ENCODE measurements at places on chromosomes 4 and X.

GRCh38 chrX:107804427-107804826 lies 21.2 kb upstream of the MID2 start:
- no peak for DNase-seq

- DNase-seq, result peak; percentile 78
Observed at GRCh38 chr4:24858026-24858425, 54.8 kb downstream of the CCDC149 start.

DNA sequence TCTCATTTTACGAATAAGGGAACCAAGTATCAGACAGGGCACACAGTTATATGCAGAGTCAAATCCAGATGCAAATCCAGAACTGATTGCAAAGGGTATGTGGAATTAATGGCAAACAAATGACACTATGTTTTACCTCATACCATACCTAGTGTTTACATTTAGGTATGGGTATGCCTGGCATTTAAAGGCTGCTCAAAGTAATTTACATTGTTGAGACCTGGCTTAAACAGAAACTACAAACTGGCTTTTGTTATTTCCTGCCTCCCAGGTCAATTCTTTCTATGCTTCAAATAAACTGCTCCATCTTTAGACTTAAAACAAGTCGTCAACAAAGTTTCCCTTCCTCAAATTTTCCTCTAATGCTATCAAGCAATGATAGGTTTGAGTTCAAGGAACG lies 33.7 kb downstream of the ANKRD17 start:
- no peak for DNase-seq

DNA sequence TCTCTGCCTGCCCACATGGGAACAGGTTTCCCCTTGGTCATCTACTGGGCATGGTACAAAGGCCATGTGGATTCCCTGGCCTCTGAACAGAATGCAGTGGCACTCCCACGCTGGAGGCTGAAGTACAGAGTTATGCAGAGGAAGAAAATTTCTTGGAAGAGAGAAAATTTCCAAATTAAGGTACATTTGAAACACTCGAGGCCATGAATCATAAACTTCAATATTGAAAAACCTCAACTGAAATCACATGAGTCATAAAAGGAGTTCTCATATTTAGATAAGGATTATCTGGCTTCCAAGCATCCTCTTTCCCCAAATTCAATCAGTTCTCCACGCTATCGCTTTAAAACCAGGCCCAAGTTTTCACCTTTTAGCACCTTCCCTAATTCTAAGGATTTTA lies 28.1 kb upstream of the TXK start:
- DNase-seq, result peak; percentile 35

GRCh38 chr4:16641971-16642370 lies 256.5 kb downstream of the LDB2 start:
- DNase-seq, result peak; percentile 78

DNA sequence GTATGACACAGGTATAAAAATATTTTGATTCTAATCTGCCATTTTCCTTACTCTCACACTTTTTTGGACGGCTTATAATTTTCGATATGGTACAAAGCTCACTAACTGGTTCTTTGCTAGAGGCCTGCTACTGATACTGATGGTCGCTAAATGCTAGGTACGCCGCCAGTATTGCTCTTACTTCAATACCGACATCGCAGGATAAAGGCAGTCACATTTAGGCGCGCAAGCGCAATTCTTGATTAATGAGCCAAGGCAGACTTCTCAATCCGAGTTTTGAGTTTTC lies 557 bp upstream of the USP38 start:
- DNase-seq, result no peak

DNA sequence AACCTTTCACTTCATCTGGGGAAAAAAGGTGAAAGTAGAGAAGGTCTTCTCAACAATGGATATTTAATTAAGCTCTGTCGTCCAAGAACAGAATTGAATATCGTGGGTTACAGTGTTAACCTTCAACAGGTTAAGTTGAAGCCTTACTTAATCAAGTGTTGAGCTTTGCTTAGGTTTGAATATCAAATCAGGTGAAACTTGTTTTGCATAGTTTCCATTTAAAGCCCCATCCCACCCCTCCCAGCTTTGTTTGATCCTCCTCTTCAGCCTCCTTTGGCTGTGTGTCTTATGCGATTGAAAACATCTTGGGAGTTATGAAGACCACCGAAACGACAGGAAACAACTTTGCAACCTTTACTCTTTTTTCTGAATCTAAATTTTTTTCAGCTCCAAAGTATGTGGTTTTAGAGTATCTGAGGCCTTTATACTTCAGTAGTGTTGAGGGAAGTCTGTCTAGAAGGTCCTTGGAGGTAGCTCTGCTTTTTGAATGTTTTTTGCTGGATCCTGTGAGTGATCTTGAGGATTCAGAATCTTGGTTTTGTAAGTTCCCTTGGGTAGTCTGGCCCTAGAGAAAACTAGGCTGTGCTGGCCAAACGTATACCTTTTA lies 39.1 kb downstream of the MCUB start:
- DNase-seq, result no peak

- peak; percentile 57 for DNase-seq
Observed at GRCh38 chrX:12245650-12246645, 107.7 kb downstream of the FRMPD4 start.

DNA sequence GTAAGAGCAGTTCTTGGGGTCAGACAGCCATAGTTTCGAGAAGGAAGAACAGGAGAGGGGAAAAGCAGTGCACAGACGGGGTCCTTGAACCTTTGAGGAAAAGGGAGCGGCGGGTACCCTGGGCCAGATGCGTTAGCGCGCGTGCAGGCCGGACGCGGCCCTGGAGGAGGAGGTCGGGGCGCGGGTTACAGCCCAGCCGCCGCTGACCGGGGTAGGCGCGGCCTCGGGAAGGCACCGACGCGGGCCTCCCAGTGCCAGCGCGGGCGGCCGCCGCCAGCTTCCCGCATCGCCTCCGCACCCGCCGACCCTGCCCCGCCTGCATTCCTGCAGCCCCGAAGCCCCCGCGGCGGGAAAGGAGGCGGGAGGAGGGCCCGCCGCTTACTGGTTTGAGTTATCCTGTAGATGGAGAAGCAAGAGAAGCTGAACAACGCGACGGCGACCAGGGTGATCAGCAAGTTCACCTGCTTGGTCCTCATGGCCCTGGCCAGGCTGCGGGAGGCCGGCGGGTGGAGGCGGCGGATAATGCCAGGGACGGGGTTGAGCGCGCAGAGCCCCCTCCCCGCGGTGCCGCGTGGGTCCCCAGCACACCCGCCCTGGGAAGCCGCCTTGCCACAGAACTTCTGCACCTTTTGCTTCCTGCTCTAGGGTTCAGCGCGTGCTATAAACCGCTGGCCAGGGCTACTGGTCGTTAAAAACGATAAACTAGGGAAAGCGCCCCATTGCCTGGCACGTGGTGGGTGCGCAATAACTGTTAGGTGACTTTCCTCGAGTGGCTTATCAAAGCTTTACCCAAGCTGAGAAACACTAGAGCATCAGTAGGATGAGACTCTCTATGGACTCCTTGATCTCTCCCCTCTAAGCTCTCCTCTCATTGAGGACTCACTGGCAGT lies at the start of gene MGAT4D:
Gene MGAT4D (minus strand): TSS at position 547 of the 890 bp plus-strand sequence. CDS start 71 bp downstream, at position 476.
- DNase-seq, result no peak

DNA sequence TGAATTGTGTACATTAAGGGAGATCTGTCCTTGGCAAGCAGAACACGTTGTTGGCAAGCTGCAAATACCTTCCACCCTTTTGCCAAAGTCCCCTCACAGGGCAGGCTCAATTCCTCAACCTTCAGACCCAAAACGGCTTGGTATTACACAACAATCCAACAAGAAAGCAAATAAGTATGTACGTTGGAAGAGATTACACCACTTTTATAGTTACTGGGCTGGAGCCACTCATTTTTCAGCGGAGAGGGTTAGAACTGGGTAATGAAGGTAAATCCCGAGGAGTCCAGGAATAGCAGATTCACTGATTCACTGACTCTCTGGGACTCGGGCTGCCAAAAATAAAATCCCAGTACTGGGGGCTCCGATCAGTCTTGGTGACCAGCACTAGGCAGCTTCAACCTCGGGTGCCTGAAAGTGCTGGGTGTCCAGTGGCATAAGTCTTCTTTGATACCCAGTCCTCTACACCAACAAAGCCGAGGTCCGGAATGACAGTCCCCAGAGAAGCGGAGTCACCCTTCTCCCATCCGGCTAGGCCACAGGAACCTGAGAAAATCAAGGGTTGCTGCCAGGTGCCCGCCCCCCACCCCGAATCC lies 587 bp downstream of the TIMM8A start:
- DNase-seq, result peak; percentile 5

GRCh38 chr4:165369522-165369921 lies 9.3 kb upstream of the CPE start:
- no peak for DNase-seq

- DNase-seq, result no peak
Observed at GRCh38 chr4:68963374-68963773, 11.8 kb upstream of the UGT2A3 start.

- DNase-seq, result no peak
Observed at GRCh38 chr4:102678107-102678506, 82.7 kb downstream of the MANBA start.

GRCh38 chrX:39616098-39616729 lies 481.5 kb downstream of the BCOR start:
- DNase-seq, result no peak

DNA sequence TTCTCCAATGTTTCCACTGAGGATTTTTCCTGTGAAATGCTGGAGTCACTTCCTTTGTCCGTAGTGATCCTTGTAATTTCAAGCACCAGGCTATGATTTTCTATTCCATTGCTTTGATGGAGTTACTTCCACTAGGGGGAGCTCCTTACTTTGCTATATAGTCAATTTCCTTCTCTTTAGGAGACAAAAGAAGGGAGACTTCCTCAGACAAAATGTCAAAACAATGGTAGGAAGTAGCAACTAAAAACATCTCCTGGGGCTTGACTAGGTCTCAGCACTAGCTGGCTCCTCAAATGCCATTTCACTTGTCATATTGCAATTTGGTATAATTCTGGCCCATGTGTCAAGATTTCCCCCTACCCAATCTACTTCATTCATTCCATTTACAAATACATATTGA lies 24.1 kb downstream of the ZCCHC12 start:
- peak; percentile 42 for DNase-seq

DNA sequence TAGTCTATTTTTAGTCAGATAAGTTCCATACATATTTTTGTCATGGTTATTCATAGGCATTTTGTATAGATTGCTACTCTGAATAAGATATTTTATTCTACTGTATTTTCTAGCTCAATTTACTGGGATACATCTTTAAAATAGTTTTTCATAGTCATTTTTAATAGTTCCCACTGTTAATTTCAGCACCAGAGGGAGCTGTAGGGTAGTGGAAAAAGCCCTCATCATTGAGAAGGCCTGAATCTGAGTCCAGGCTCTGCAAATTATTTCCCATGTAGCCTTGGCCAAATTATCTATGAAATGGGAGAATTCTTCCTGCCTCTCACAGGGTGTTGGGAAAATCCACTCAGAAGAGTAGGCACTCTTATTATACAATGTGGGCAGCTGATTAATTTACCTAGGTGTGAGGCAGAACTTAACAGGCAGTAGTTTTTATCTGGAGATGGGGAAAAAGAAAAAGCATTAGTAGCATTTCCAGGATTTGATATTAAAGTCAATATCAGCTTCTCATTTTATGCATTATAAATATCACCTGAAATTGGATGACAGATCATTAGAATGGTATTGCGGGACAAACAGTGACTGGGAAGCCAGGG lies 102.9 kb upstream of the PAQR3 start:
- peak; percentile 22 for DNase-seq

- no peak for DNase-seq
Observed at GRCh38 chr4:62952366-62952765, 1456.9 kb downstream of the TECRL start.

DNA sequence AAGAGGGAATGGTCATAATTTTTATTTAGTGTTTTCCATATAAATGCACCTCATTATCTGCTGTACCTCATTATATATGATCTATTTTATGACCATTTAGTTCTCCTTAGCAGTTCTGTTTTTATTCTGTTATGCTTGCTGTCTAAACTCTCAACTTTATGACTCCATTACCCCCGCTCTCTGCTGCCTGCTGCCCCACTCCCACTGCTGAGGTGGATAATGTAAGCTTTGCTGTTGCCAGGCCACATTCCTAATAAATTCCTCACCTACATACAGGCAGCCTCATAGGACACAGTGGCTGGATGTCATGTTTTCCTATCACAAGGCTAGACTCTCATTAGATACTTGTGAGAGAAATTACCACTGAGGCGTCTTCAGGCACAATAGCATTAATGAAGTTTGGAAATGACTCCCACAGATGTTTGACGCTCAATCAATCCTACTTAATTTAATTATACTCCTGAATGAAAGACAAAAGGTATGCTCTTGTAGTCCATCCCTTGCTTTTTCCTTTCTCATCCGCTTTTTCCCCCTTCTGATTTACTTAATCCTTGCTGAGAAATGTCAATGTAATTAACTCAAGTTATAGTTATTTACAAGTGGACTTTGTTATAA lies 497.5 kb upstream of the IGFBP7 start:
- DNase-seq, result no peak

DNA sequence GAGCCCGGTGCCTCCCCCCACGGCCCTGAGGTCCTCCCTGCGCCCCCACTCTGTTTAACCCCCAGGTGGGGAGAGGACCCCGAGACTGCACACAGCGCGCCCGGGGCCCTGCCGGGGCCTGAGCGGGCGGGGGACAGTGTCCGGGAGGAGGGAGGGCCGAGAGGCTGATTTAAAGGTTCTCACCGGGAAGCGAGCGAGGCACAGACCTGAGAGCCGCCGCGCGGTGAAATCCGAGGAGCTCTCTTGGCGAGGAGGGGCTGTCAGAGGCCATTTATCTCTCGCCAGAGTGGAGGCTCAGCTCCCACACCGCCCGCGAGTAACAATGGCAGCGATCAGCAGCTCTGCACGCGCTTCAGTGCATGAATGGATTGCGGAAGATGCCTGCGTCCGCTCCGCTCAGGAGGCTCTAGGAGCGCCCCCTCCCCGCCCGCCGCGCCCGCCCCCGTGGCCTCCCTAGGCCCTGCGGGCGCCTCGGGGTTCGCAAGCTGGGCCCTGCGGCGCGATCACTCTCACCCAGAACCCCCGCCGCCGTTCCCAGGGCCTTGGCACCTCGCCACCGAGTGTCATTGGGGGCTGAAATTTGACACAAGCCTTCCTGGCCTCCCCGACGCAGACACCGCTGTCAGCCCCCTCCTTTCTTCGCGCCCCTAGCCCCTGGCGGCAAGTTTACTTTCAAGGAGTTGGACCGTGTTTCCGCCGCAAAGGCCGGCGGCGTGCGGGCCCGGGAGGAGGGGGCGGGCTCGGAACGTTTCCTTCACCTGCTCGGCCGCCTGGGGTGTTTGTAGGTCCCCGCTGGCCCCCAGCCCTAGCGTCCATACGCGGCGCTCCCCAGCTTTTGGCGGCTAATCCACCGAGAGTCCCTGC lies 48.7 kb upstream of the BCOR start:
- DNase-seq, result peak; percentile 46

DNA sequence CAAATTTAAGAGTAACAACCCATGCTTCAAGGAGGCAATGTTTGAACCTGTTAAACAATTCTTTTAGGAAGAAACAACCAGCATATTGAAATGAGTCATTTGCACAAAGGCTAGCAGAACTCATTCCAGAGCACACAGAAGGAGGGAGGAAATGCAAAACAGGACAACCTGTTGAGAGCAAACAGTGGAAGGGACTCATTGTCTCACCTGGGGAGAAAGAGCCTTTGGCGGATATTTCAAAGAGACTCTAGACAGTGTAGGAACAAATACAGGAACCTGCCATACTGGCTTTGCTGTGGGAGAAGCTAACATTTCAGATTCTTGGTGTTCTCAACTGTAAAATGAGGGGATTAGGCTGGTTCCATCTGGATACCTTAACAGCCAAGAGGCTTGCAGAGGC lies 14.8 kb upstream of the RASGEF1B start:
- no peak for DNase-seq
